ENCODE measurements at places on chromosomes 5 and 9. TPM values are rescaled to one million over a fixed set of nuclear protein-coding genes. Genes with fewer than 3 reads are reported as not detected.
A peak's percentile ranks its signal among the peaks of the same experiment; 100 is the strongest.

- H3K4me1 ChIP-seq = peaks cover 2% of the 10 kb centered on the region
- no peak for DNase-seq
Observed at GRCh38 chr9:127809540-127810377, 7.1 kb downstream of the FPGS start.

DNA sequence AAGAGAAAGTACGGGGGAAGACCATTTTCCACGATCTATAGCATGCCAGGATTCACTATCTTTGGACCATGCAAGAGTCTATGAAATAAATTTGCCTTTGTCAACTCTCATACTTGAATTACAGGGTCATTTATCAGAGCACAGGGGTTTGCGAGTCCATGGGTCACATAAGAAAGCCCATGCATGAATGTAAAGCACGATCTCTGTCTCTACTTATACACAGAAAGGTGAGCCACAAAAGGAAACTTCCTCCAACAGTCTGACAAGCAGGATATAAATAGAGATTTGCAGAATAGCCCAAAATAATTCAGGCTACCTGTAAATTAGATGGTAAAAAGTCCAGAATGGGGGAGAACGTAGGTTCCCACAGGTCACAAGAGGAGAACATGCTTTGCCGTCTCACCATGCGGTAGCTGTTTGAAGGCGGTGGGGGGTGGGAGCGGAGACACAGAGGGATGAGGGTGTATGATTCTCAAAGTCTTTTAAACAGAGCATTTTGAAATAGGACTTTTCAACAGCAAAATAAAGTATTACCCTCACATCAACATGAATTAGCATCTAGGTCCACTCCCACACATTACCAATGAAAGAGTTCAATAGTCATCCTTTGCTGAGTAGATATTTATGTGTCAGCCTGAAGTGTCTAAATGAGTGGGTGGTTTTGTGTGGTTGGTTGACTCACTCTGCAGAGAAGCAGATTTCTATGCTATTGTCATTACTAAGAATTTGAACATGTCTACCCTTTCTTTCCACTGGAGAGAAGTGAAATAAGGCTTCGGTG is 279.7 kb downstream of the EBF1 start:
- DNase-seq = peak; percentile 52
- H3K27ac ChIP-seq = peak overlapping the region; percentile 74
- peaks cover 2% of the 10 kb centered on the region for H3K27me3 ChIP-seq
- peaks cover 3% of the 10 kb centered on the region for H3K36me3 ChIP-seq
- no peak overlapping the region for H3K4me3 ChIP-seq

DNA sequence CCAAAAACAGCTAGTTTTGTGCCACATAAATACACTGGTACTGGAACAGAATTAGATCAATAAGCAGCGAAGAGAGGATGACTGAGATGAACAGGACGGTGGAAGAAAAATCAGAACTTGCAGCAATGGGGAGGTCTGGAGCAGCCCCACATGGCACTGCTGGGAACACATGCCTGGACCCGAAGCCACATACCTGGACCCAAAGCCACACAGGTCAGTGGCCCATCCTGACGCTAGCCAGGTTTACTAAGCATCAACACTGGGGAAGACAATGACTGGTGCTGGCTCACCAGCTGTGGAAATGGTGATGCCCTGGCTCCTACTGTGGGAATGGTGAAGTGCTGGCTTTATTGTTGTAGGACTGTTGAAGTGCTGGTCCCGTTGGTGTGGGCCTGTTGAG is 139.7 kb upstream of the IRX4 start:
- no peaks in the 10 kb centered on the region for H3K36me3 ChIP-seq
- H3K4me3 ChIP-seq = no peak overlapping the region
- DNase-seq = no peak
- H3K27ac ChIP-seq = no peak overlapping the region

GRCh38 chr9:105969636-105970035 is 275.3 kb downstream of the TMEM38B start:
- no peak overlapping the region for H3K4me3 ChIP-seq
- no peak for DNase-seq
- peaks cover 1% of the 10 kb centered on the region for H3K27me3 ChIP-seq
- no peaks in the 10 kb centered on the region for H3K36me3 ChIP-seq
- H3K4me1 ChIP-seq = no peaks in the 10 kb centered on the region
- H3K27ac ChIP-seq = no peak overlapping the region

DNA sequence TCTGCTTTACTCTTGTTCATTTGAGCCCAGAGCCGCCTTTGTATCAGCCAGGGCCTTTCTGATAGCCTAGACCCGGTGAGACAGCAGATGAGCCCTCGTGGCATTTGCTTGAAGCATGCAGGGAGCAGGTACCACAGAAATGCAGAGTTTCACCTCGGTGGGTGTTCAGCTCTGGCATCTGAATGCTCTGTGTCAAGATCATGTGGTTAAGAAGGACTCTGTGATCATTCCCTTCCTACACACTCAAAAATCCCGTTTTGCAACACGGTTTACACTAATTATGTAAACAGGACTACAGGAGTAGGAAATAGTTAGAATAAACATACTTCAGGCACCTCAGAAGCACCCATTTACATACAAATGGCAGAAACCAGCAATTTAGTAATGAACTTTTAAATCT is 67.2 kb downstream of the MVB12B start:
- H3K4me3 ChIP-seq = no peak overlapping the region
- H3K27ac ChIP-seq = no peak overlapping the region
- peaks cover 5% of the 10 kb centered on the region for H3K36me3 ChIP-seq
- H3K27me3 ChIP-seq = no peaks in the 10 kb centered on the region

GRCh38 chr5:171162596-171162995 is 146.5 kb upstream of the TLX3 start:
- H3K4me3 ChIP-seq = no peak overlapping the region
- no peaks in the 10 kb centered on the region for H3K4me1 ChIP-seq

GRCh38 chr5:96522635-96523355 is 89.7 kb upstream of the PCSK1 start:
- H3K27ac ChIP-seq = no peak overlapping the region
- no peak for DNase-seq
- H3K4me3 ChIP-seq = no peak overlapping the region
- no peaks in the 10 kb centered on the region for H3K27me3 ChIP-seq
- H3K4me1 ChIP-seq = no peaks in the 10 kb centered on the region

- no peak overlapping the region for H3K27ac ChIP-seq
- H3K27me3 ChIP-seq = peaks cover 1% of the 10 kb centered on the region
- no peaks in the 10 kb centered on the region for H3K36me3 ChIP-seq
- no peak for DNase-seq
- H3K4me3 ChIP-seq = no peak overlapping the region
- peaks cover 19% of the 10 kb centered on the region for H3K4me1 ChIP-seq
Observed at GRCh38 chr9:89690334-89690912, 85.6 kb downstream of the GADD45G start.

Gene LCN15
- total RNA-seq = not detected

DNA sequence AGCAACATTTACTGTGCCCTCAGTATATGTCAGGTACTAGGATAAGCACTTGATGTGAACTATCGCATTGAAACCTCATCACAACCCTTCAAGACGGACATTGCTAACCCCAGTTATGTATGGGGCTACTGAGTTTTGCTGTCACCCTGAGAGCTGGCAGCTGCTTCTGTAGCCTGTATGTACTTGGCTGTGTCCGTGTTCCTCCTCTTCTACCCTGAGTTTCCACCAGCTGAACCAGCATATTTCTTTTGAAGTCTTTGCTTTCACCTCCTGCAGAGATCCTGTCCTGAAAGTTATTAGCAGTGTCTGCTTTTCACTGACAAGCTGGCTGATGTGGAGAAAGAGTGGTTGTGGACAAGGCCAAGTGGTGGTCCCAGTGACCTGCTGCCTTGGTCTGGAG is 63.3 kb downstream of the ADGRV1 start:
- no peak overlapping the region for H3K4me3 ChIP-seq
- no peak for DNase-seq
- no peaks in the 10 kb centered on the region for H3K27me3 ChIP-seq
- H3K36me3 ChIP-seq = no peaks in the 10 kb centered on the region

Gene SLC34A3
- total RNA-seq = not detected

Gene CTSL
- total RNA-seq = 0.36 TPM

Gene PCDHAC2
- total RNA-seq = not detected

Gene MAMDC4
- total RNA-seq = 18.5 TPM

DNA sequence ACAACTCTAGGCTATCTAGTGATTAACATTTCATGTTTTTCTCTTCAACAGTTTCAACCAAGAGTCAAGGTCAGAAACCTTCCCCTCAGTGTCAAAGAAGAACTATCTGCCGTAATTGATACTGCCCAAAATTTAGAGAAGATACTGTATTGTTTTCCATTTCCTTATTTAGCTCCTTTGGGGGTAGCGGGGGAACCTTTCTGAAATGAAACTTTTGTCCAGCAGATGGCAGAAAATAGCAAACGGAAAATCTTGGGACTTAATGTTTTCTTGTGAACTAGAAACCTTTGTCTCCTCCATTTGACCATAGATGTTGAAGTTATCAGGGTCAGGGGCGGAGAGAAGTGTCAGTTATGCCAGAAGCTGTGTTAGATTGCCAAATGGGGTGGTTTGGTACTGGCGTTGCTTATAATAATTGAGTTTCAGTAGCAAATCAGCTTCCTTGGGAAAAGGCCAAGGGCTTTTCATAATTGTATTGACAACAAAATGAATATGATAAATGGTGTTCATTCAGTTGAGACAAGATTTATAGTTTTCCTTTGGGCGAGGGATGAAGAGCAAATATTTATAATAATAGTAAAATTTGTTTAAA is 101.7 kb upstream of the TLX3 start:
- no peaks in the 10 kb centered on the region for H3K4me1 ChIP-seq
- H3K27ac ChIP-seq = no peak overlapping the region
- H3K27me3 ChIP-seq = peaks cover 2% of the 10 kb centered on the region
- H3K36me3 ChIP-seq = no peaks in the 10 kb centered on the region

GRCh38 chr9:36258208-36258995 is at the start of gene GNE:
TSS of gene GNE (minus strand) at chr9:36258448. CDS start at chr9:36249355, 9,093 bp downstream.
- peak; percentile 97 for DNase-seq
- peaks cover 2% of the 10 kb centered on the region for H3K36me3 ChIP-seq
- H3K4me3 ChIP-seq = peak within 1 kb of the TSS; percentile 89
- H3K4me1 ChIP-seq = peaks cover 10% of the 10 kb centered on the region
- H3K27ac ChIP-seq = peak within 1 kb of the TSS; percentile 92

- H3K27ac ChIP-seq = no peak overlapping the region
- no peaks in the 10 kb centered on the region for H3K4me1 ChIP-seq
Observed at GRCh38 chr5:85049020-85049419, 664.3 kb upstream of the EDIL3 start.

- DNase-seq = no peak
- no peak overlapping the region for H3K27ac ChIP-seq
- peaks cover 6% of the 10 kb centered on the region for H3K4me1 ChIP-seq
- H3K27me3 ChIP-seq = peaks cover 5% of the 10 kb centered on the region
- H3K4me3 ChIP-seq = no peak overlapping the region
Observed at GRCh38 chr5:59208474-59208873, 625.6 kb downstream of the RAB3C start.

- no peak overlapping the region for H3K4me3 ChIP-seq
- no peaks in the 10 kb centered on the region for H3K36me3 ChIP-seq
- H3K4me1 ChIP-seq = no peaks in the 10 kb centered on the region
Observed at GRCh38 chr9:110758201-110758600, 89.6 kb downstream of the MUSK start.

Gene SV2C
- not detected for total RNA-seq

Gene FBXW11
- 52.6 TPM for total RNA-seq

Gene EGFLAM
- total RNA-seq = not detected

Gene DAPK1
- total RNA-seq = 2.1 TPM

DNA sequence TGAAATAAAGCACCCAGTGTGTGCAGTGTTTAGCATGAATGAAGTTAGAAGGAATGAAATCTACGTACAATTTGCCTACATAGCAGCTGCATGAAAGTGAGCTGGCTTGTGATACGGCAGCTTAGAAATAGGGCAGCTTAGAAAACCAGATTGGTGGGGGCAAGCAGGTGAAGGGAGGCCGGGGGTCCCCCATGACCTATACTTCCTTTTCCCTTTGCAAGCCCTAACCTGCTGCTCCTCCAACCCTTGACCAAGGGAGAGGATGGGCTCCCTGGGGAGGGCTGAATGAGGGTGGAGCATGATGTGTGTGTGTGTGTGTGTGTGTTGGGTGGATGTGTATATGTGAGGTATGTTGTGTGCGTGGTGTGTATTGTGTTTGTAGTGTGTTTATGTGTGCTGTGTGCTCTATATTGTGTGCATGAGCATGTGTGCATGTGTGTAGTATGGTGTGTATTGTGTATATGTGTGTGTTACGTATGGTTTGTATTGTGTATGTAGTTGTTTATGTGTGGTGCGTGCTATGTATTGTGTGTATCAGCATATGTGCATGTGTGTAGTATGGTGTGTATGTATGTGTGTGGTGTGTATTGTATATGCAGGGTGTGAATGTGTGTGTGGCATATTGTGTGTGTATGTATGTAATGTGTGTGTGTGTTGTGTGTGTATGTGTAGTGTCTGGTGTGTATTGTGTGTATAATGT is 72.1 kb downstream of the TENT4A start:
- H3K4me3 ChIP-seq = no peak overlapping the region
- H3K4me1 ChIP-seq = peaks cover 8% of the 10 kb centered on the region
- no peak overlapping the region for H3K27ac ChIP-seq
- peaks cover 4% of the 10 kb centered on the region for H3K27me3 ChIP-seq
- H3K36me3 ChIP-seq = no peaks in the 10 kb centered on the region

Gene PRUNE2
- total RNA-seq = 0.38 TPM

DNA sequence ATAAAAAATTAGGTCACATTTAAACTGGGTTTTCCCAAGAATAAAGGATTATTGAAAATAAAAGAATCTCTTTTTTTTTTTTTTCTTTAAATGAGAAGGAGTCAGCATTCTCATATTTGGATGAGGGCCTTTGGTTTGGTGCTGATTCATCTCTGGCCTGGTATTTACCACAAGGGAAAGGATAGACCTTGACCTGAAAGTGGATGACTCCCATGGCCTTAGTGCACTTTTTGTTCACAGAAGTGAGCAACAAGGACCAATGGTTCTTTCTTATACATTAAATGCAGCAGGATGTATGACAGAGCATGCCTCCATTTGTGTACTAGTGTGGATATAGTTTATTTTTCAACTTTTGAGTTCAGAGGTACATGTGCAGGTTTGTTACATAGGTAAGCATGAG is 6.9 kb downstream of the YTHDC2 start:
- no peaks in the 10 kb centered on the region for H3K27me3 ChIP-seq

DNA sequence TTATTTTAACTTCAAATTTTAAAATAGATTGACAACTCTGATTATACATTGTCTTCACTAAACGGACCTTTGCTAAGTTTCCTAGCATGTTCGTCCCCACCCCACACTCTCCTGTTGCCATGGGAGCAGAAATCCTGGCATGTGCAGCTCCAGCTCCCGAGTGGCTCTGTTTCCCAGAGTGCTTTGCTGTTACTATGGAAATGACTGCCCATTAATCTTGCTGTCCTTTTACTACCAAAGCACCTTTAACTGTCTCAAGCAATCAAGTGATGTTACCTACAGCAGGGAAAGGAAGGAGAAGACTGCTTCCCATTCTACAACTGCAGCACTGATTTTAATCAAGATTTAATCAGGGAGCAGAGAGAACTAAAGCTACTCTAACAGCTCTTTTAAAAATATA is 212.0 kb upstream of the KIF2A start:
- H3K36me3 ChIP-seq = no peaks in the 10 kb centered on the region
- DNase-seq = no peak
- peaks cover 3% of the 10 kb centered on the region for H3K4me1 ChIP-seq
- H3K27ac ChIP-seq = no peak overlapping the region
- peaks cover 7% of the 10 kb centered on the region for H3K27me3 ChIP-seq
